Umbilical cord (tissue), 2 donors: ENCODE measurements at places on chromosomes 6 and 20. TPM values are rescaled to one million over a fixed set of nuclear protein-coding genes. Genes with fewer than 3 reads are reported as not detected.

- no peak for DNase-seq
These were observed 453.4 kb upstream of the AGPAT4 start for GRCh38 chr6:161727083-161727833.

- no peak for DNase-seq
These were observed 29.6 kb downstream of the RGS17 start for GRCh38 chr6:153101461-153101860.

GRCh38 chr6:142236691-142237090 is 65.1 kb upstream of the ADGRG6 start:
- peak; percentile 46 for DNase-seq

DNA sequence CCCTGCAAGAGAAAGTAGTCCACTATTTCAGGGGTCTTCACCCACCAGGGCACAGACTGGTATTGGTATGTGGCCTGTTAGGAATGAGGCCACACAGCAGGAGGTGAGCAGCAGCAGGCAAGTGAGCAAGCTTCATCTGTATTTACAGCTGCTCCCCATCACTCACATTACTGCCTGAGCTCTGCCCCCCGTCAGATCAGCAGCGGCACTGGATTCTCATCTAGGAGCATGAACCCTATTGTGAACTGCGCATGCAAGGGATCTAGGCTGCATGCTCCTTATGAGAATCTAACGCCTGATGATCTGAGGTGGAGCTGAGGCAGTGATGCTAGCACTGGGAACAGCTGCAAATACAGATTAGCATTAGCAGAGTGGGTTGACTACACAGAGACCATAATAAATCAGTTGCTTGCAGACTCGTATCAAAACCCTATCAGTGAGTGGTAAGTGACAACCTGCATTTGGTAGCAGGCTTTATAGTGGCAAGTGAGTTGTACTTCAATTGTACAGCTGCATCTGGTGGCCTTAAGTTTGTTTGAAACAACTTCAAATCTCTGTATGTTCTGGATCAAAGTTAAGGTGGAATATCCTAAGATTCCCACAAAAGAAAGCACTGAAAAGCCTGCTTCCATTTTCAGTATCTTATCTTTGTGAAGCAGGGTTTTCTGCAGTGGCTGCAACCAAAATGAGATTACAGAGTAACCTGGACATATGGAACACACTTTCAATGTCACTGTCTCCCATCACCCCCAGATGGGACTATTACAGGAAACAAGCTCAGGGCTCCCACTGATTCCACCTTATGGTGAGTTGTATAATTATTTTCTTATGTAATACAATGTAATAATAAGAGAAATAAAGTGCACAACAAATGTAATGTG is 12.8 kb downstream of the C6orf141 start:
- DNase-seq, result no peak

- DNase-seq, result no peak
These were observed 54.2 kb downstream of the CNR1 start for GRCh38 chr6:88111991-88112390.

- no peak for DNase-seq
These were observed 41.7 kb downstream of the RNF24 start for GRCh38 chr20:3973705-3974104.

DNA sequence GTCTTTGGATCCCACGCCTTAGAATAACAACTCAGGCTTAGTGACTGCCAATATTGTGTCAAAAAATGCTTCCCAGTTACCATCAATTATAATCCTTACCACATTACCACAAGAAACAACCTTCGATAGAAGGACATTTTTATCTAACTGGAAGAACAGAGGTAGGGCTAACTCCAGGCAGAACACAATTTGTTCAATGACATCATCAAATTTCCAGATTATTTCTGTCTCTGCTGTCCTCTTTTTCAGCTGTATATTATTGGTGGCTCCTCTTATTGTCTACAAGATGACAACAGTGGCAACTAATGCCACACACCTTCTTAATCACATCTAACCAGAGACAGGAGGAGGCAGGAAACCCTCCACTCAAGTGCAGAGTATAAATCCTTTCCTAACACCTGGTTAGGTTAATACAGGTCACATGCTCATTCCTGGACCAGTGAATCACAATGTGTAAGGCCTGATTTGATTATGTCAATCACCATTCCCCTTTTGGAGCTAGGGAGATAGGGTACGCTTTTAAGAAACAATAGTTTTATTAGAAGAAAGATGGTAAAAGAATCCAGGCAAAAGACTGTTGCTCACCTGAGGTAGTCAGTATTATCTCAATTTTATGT is 18.0 kb downstream of the KHDC1L start:
- no peak for DNase-seq

- peak; percentile 68 for DNase-seq
These were observed 35.2 kb downstream of the PHACTR1 start for GRCh38 chr6:12751694-12752325.

DNA sequence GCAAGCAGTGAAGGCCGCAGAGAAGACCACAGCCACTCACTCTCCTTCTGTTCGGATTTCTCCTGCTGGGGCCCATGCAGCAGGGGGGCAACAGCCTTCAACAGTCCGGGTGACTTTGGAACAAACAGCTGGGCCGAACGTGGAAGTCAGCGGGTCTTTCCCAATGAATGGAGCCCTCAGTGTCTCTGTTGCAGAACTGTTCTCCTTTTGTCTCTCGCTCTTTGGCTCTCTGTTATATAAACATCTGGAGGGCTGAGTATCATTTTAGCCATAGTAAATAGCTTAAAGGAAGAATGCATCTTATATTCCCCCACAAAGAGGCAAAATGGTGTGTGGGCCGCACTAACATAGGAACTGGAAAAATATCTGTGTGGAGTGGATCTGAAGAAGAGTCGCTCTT is 136.7 kb upstream of the RALGAPA2 start:
- DNase-seq, result no peak

- DNase-seq, result peak; percentile 27
These were observed 273.0 kb upstream of the PREP start for GRCh38 chr6:105675715-105676397.

GRCh38 chr6:35213824-35214756 is at the start of gene SCUBE3:
Gene SCUBE3, plus strand, starts transcription at chr6:35213956. Its CDS starts 463 bp downstream, at chr6:35214419.
- DNase-seq, result peak; percentile 79

DNA sequence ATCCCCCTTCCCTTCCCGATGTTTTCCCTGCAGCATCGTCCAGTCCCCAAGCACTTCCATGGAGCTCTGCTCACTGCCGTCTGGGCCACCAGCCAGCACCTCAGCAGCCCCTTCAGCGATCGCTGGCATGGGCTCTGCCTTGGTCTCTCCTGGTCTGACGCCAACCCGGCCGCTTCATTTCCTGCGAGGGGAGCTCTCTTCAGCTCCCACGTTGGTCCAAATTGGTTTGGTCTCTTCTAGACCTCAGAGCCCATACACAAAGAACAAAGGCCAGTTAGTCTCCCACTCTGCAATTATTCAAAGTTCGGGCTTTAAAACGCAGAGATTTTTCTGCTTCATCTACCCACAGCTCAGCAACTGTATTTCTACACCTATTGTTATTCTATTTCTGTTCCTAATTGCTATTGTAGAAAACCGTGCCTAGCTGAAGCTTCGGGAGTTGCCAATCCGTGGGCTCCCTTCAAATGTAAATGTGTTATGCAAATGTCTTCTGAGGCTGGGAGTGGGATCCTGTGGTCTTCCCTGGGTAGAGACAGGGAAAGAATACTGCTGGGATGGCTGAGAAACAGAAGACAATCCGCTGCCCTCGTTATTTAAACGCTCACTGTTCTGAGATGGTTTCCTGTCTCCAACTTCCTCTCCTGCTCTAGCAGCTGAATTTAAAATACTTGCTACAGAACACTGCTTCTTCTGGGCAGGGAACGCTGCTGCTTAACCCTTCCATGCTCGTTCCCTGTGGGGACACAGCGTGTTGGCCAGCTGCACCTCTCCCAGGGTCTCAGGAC is 154.2 kb upstream of the QKI start:
- DNase-seq, result peak; percentile 53

- peak; percentile 57 for DNase-seq
These were observed 156.1 kb downstream of the COL21A1 start for GRCh38 chr6:56091159-56091869.

GRCh38 chr6:41892921-41893564 is 2.1 kb downstream of the USP49 start:
- no peak for DNase-seq

GRCh38 chr6:26412228-26412627 is 10.2 kb downstream of the BTN3A1 start:
- no peak for DNase-seq

GRCh38 chr6:2809015-2809414 is 32.6 kb downstream of the SERPINB1 start:
- DNase-seq, result no peak

- DNase-seq, result no peak
These were observed 1.7 kb upstream of the TCP11 start for GRCh38 chr6:35142588-35143569.

DNA sequence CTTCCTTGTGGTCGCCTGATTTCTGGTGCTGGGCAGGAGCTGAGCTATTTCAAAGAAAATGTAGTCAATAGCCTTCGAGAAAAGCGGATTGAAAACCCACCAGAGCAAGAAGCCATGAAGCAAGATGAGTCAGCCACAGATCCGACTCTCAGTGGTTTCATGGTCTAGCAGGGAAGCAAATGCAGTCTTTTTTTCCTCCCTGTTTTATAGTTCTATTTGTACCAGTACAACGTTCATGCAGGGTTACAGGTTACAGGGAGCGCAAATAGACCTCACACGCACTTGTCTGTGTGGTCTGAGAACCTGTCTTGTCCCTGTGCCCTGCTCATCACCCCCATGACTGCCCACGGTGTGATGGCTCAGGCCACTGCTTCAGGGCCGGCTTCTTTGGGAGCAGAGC is 309.8 kb upstream of the SUPT3H start:
- DNase-seq, result no peak

- no peak for DNase-seq
These were observed 344.8 kb downstream of the THBS2 start for GRCh38 chr6:168908887-168909286.

GRCh38 chr6:107987805-107988204 is 29.8 kb upstream of the SEC63 start:
- DNase-seq, result no peak

GRCh38 chr6:79137671-79138070 is 59.6 kb upstream of the PHIP start:
- no peak for DNase-seq

- no peak for DNase-seq
These were observed 70.9 kb downstream of the MAN1A1 start for GRCh38 chr6:119278625-119279024.

- no peak for DNase-seq
These were observed 18.5 kb upstream of the PACSIN1 start for GRCh38 chr6:34447386-34447785.

DNA sequence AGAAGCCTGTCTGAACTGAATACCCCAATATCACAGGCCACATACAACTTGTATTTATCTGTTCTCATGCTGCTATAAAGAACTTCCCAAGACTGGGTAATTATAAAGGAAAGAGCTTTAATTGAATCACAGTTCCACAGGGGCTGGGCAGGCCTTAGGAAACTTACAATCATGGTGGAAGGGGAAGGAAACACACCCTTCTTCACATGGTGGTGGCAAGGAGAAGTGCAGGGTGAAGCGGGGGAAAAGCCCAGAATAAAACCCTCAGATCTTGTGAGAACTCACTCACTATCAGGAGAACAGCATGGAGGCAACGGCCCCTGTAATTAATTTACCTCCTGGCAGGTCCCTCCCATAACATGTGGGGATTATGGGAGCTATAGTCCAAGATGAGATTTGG is 50.3 kb upstream of the FNDC1 start:
- no peak for DNase-seq

DNA sequence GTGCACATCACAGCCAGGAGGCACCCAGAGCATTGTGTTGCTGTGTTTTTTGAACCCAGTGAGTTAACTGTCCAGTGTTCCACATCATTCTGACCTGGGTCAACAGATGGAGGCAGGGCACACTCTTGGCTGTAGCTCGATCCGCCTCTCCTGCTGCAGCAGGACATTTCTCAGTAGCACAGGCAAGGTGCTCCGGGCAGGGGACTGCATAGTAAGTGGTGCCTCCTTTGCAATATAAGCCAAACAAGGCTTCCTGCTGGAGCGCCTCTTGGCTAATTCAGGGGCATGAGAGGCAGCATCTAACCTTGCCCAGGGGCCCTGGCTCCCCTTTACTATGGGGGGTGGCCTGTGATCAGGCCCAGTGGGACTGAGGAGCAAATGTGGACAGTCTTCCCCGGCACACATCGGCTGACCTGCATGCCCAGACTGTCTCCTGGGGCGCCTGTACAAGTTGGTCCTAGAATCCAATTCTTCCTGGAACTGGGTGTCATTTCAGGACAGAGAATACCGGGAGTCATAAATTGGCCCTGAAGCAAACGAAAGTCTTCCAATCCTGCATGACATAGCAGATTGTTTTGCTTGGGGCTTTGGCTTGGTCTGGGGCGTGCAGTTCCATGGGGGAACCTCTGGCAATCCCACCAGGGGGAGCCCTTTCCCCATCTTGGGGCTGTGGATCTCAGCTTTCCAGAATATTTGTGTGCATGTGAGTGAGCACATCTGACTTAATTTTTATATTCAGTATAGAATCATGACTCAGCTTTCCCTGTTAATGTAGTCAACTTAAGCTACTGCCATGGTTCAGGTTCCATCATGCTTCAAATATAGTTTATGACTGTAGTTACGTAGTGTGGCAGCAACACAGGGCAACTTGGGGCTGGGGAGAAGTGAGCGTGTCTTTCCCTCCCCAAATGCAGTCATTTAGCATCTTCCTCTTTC is 56.0 kb upstream of the DDR1 start:
- DNase-seq, result peak; percentile 93

- DNase-seq, result no peak
These were observed 1.1 kb upstream of the SYTL3 start for GRCh38 chr6:158648682-158649131.

GRCh38 chr20:60137657-60138245 is 179.5 kb downstream of the CDH26 start:
- no peak for DNase-seq

DNA sequence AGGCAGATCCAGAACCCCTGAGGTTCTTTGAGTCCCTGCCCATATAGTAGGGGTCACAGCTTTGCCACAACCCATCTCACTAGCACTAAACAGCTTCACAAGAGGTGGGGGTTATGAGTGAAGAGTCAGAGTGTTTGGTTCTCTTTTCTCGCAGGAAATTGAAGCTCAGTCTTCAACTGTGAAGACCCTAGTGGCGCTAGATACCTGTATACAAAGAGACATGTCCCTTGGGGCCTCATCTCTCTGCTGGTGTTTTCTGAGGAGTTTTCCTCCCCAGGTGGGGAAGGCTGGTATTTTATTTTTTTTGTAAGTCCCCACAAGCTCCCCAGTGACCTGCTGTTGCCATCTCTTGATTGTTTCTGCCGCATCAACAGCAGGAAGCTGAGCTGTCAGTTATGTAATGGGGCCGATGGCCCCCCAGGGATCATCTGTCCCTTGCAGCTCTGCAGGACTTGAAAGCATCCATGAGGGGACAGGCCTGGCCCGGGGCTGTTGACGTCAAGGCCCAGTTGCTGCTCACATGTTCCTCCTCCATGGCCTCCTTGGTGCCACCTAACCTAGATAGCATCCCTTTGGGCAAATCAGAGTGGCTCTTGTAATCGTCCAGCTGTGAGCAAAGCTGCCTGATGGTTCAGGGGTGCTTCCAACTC is 23.1 kb downstream of the STK35 start:
- no peak for DNase-seq

- no peak for DNase-seq
These were observed 42.3 kb upstream of the PTPN1 start for GRCh38 chr20:50467718-50468356.

The MATN4 gene
- not detected for total RNA-seq

The GRM1 gene
- 1.9 TPM for total RNA-seq

The SPINT3 gene
- total RNA-seq, result 12.0 TPM

The SLC22A7 gene
- not detected for total RNA-seq

The ARFGEF3 gene
- 4.6 TPM for total RNA-seq

The NKAIN4 gene
- not detected for total RNA-seq

The TMEM200A gene
- 22.1 TPM for total RNA-seq

The PSORS1C1 gene
- 1.2 TPM for total RNA-seq

The CST5 gene
- total RNA-seq, result not detected

The ADGRF5 gene
- 2.2 TPM for total RNA-seq

The FOXA2 gene
- 0.48 TPM for total RNA-seq

The CHD6 gene
- total RNA-seq, result 26.7 TPM

The COX4I2 gene
- 7.9 TPM for total RNA-seq
